Pancreas (tissue), 10 donors: ENCODE measurements at places on chromosomes 5 and 9. TPM values are rescaled to one million over a fixed set of nuclear protein-coding genes. Genes with fewer than 3 reads are reported as not detected.
A peak's percentile ranks its signal among the peaks of the same experiment; 100 is the strongest.

PDZD2 gene
- total RNA-seq, result 3.4 TPM

BARHL1 gene
- total RNA-seq, result not detected

C5orf52 gene
- total RNA-seq, result not detected

ELAVL2 gene
- total RNA-seq, result not detected

BTNL3 gene
- total RNA-seq, result 0.14 TPM

WNT8A gene
- total RNA-seq, result not detected

ORM2 gene
- total RNA-seq, result not detected

- no peak for DNase-seq
Observed at GRCh38 chr5:144352732-144353317, 182.2 kb downstream of the KCTD16 start.

DNA sequence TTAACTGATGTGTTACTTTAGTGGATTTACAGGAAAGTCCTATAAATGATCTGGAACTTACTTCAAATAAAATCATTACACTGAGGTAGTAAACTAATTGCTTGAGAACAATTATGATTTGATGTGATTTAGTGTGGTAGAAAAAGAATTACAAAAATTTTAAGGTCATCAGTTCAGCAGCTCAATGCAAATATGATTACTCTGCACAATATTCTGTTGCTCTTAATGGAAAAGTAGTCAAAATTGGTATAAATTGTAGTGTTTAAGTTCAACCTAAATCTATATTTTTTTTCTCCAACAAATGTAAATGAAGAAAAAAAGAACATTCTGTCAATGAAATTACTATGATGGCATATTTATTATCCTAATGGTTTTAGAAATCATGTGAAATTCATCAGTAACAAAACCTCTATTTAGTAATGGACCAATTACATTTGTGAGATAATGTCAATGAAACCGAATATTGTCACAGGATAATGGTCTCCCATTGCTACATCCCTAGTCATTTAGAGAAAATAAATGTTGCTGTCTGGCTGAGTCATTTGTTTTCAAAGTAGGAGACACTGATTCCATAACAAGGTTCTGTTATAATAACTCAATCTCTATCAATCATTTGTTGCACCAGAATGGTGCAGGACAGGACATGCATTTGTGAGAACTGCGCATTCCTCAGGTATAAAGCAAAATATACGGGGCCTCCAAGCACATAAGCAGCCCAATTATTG is 177.1 kb downstream of the NFIB start:
- no peak for DNase-seq

DNA sequence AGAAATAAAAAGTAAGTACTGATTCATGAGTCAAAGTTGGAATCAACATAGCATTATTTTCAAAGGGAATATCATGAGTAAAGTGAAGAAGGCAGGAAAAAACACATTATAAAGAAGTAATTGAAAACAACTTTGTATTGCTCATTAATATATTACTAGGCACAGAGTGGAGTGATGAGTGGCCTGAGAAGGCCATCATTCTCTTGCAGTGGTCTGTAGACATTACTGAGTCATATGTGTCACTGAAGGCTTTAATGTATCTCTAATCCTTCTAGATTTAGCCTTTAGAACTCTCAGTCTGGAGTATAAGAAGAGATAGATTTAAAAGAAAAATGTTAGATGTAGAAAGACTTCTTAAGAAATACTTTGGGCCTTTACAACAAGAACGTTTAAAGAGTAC is 881.4 kb downstream of the DNAH5 start:
- DNase-seq, result no peak

- DNase-seq, result no peak
Observed at GRCh38 chr5:80269991-80270438, 14.2 kb upstream of the SERINC5 start.

GRCh38 chr9:131999692-132000551 is 79.7 kb downstream of the MED27 start:
- no peak for DNase-seq

DNA sequence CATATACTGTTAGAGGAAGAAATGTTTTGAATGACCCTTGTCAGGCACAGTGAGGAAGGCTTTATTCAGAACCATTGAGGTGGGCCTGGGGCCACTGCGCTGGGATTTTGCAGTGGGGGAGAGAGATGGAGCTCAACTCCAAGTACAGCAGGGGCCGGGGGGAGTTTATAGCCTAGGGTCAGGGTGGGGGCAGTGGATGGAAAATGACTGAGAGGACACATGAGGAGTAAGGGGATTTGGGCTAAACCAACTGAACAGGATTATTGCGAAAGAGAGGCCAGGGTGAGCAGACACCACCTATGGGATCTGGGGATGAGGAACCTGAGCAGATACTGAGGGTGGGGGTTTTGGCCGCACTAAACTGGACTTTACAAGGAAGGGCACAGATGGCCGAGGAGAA is 6.3 kb downstream of the CEP72 start:
- no peak for DNase-seq

DNA sequence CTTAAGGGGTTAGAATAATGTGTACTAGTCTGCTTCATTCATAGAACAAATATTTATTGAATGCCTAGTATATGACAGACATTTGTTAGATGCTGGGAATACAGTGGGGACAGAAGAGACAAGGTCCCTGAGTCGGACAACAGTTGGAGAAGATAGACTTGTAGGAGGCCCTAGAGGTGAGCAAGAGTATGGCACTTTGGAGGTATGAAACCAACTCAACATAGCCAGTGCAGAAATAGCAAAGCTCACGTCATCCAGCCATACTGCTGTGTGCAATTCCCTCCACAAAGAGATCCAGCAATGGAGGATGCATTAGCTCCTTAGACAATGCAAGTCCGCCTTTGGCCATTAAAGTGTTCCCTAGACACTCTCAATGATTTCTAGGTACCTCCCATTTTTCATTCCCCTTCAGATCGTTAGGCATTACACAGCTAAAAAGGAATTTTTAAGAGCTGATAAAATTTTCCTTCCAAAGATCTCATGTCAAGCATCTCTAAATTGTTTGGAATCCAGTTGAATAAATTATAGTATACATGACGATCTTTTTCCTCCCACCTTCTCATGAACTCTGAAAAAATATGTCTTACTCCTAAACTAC is 1949.6 kb upstream of the WWC1 start:
- no peak for DNase-seq

GRCh38 chr5:123538670-123539459 is 26.9 kb downstream of the CSNK1G3 start:
- DNase-seq, result no peak

GRCh38 chr5:54148858-54149257 is 161.5 kb downstream of the ARL15 start:
- no peak for DNase-seq

GRCh38 chr9:116000748-116001329 is 152.8 kb upstream of the PAPPA start:
- peak; percentile 30 for DNase-seq

- no peak for DNase-seq
Observed at GRCh38 chr5:43000111-43000840, 39.8 kb downstream of the ANXA2R start.

GRCh38 chr5:77568555-77568954 is 70.0 kb downstream of the OTP start:
- DNase-seq, result no peak

DNA sequence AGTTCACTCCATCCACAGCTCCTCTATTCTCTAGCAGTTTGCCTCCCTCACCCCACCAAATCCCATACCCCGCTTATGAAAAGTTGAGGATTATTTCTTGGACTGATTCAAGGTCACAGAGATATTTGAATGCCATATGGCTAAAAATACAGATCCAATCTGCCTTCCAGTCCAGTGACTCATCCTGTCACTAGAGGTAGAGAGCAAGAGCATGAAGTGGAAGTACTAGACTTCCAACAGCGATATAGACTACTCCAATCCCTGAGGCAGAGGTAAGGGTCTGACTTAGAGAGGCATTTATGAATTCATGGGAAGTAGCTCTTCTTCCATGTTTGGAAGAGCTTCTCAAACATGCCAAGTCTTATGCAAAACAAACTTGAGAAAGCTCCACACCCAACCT is 72.4 kb upstream of the CCL21 start:
- no peak for DNase-seq

DNA sequence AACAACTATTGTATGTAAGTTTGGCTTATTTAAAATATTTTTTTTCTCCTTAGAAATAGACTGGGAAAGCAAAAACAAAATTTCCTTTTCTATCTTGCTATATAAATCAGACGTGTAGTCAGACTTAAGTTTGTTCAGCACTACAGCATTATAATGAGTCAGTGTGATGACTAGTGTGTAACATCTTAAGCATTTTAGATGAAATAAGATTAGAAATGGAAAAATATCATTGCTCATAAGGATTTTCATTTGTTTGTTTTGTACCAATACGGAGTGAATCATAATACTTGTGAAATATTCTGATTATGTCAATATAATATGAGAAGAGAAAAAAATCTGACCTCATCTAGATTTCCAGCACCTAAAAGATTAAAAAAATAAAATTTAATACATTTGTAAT is 64.7 kb upstream of the RICTOR start:
- DNase-seq, result no peak

- DNase-seq, result peak; percentile 76
Observed at GRCh38 chr9:110049699-110050450, 158.1 kb downstream of the C9orf152 start.

DNA sequence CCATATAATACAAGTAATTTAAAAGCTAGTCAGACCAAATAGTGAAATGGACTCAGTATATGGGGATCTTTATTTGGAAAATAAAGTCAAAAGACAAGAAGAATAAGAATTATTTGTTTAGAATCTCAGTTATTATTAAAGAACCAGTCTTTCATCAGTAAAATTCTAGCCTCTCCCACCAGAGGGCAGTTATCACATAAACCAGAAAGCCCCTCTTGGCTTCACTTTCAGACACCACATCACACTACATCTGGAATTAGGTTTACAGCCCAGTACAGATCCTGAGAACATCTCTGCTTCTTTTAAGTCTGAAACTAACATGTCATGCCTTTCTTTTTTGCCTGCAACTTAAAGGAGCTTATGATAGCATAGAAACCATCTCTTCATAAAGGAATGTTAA is 12.2 kb upstream of the HSPB3 start:
- no peak for DNase-seq

DNA sequence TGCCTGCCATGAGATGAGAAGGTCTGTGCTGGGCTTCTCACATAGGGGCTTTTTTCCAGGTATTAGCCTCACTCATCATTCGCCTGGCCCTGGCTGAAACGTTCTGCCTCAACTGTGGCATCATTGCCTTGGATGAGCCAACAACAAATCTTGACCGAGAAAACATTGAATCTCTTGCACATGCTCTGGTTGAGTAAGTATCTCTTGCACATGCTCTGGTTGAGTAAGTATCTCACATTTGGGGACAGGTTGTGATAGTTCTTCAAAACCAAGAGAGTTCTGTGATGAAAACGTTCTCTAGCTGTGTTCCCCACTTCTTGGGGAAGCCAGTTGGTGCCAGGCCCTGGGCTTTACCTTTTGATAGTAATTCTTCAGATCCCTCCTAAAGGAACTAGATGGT is 17.4 kb upstream of the IL13 start:
- no peak for DNase-seq

DNA sequence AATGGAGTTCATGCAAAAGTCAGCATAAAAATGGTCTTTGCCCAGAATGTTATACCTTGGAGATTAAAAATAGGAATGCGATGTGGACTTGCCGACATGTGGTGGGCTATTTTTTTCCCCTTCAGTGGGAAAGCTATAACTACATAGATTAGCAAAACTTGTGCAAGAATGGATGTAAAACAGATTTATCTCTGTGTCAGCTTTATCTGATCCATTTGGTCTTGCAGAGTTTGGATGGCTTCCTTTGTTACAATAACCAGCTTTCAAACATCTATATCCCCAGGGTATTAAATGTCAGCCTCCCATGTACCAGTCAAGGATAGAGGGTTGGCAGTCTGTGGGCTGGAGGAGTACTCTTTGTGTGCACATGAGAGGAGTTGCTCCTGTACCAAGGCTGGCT is 284.9 kb downstream of the TMEM38B start:
- no peak for DNase-seq

GRCh38 chr5:12704955-12705354 is 800.7 kb upstream of the CTNND2 start:
- no peak for DNase-seq

- no peak for DNase-seq
Observed at GRCh38 chr5:80041527-80041926, 6.4 kb downstream of the THBS4 start.
